Inflammatory macrophage treated with lipopolysaccharide for 4 hours (primary cell): ENCODE measurements at places on chromosomes 6 and 20.

GRCh38 chr20:258963-259362, 1.4 kb downstream of the DEFB132 start:
- DNase-seq: no peak

- DNase-seq: no peak
Measured at GRCh38 chr6:35624341-35625070, 64.2 kb downstream of the FKBP5 start.

DNA sequence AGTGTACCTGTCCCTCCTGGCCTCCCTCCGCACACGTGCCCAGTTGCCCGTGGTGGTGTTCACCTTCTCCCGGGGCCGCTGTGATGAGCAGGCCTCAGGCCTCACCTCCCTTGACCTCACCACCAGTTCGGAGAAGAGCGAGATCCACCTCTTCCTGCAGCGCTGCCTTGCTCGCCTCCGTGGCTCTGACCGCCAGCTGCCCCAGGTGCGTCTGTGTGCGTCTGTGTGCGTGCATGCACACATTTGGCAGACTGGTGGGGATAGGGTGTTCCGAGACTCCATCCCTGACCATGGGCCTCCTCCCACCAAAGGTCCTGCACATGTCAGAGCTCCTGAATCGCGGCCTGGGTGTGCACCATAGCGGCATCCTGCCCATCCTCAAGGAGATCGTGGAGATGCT, 4.9 kb downstream of the SKIC2 start:
- DNase-seq: no peak

DNA sequence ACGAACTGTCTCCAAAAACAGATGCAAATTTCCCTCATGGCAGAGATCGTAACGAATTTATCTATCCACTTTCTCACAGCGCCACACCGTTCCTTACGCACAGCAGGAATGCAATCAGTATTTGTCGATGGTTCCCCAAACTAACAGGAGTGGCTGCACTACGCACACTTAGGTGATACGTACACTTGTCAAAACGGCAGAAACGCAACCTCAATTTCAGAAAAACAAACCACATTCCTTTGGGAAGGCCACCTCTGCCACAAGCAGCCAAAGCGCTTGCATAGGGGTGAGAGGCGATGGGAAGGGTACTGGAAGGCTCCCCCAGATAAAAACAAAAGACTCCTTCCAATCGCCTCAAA, 638 bp downstream of the MDN1 start:
- DNase-seq: peak; percentile 41

- DNase-seq: peak; percentile 92
Measured at GRCh38 chr6:26158581-26159356, 71.5 kb downstream of the HFE start.

- no peak for DNase-seq
Measured at GRCh38 chr6:48986845-48987244, 476.2 kb downstream of the MMUT start.

DNA sequence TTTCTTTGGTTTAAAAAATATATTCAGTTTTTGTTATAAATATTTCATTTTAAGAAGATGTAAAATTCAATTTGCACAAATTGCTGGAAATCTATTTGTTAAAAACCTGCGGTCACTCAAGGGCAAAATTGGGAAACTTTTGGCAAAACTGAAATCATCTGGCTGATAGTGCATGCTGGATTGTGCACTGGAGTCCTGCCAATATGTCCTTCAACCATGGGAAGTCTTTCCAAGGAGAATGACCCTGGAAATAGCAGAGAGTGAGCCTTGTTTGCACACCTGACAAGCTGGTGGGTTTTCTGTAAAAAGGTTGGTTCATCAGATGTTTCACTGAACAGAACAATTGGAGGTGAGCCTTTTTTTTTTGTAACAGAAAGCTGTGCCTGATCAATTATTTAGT, 413.5 kb downstream of the BTBD3 start:
- DNase-seq: no peak

GRCh38 chr6:108251252-108251651, 9.6 kb downstream of the SNX3 start:
- DNase-seq: no peak

- DNase-seq: peak; percentile 35
Measured at GRCh38 chr6:31357886-31358285, 907 bp upstream of the HLA-B start.

- DNase-seq: no peak
Measured at GRCh38 chr6:157294654-157295053, 28.7 kb downstream of the TMEM242 start.

GRCh38 chr6:167898673-167899311, 72.1 kb downstream of the AFDN start:
- DNase-seq: peak; percentile 48

DNA sequence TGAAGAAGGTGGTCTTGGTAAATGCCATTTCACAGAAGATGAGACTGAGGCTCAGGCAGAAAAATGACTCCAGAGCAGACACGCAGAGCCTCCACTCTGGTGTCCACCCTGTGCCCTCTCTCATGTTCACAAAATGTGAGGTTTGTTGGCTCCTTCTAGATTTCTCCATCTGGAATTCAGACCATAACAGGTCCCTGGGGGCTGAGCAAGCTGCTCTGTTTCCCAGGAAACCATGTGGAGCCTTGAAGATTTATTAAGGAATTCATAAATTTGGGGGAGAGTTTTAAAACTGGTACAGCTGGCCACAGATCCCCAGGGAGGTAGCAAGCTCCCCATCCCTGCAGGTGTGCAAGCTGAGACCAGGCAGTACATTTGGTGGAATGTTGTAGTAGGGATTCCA, 38.8 kb upstream of the SIRPA start:
- DNase-seq: no peak

GRCh38 chr6:43967719-43968091, 159.5 kb downstream of the MRPL14 start:
- DNase-seq: no peak

DNA sequence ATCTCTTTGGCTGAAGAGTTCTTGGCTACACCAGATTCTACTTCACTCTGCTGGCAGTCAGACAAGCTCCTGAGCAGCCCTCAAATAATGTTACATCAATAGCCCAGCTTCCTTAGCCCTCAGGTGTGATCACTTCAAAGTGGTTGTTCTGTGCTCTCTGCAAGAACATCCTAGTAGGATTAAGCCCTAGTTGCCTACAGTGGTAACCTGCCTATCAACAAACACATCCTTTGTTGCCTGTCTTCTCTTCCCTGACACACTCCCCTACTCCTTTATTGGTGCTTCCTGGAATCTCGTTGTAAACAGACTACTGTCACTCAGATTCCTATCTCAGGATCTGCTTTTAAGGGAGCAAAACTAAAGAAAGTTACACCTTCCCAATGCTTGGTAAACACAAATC, 45.1 kb upstream of the TASP1 start:
- no peak for DNase-seq

DNA sequence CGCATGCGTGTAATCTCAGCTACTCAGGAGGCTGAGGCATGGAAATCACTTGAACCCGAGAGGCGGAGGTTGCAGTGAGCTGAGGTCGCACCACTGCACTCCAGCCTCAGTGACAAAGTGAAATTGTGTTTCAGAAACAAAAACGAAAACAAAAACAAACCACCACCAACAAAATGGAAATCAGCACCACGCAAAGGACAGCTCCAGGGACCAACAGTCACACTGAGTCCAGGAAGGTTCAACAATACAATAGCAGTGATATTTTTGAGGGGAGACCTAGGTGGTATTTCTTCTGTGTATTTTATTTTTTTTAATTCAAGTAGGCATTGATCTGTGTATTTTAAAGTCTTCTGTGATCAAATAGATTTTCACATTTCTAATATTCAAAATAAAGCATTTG, 9.8 kb downstream of the HLA-F start:
- no peak for DNase-seq

DNA sequence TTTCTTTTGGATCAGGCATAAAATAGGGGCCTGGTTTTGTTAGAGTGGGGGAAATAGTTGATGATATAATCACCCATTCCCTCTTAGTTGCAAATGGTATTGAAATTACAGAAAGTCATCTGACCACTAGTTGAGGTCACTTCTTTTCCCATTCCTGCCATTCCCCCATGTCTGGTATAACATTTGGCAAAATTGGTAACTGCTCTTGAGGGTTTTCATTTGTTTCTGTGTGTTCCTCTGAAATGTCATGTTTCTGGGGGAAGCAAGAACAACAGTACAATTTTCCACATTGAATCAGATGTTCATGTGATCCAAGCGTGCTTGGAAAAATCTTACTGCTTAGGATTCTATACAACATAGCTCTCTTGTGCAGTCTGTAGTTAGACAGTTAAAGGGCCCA, 7.3 kb downstream of the AIG1 start:
- no peak for DNase-seq

GRCh38 chr20:24899153-24899552, 49.9 kb upstream of the CST7 start:
- no peak for DNase-seq

GRCh38 chr6:119129968-119130484, 51.6 kb upstream of the FAM184A start:
- DNase-seq: no peak

DNA sequence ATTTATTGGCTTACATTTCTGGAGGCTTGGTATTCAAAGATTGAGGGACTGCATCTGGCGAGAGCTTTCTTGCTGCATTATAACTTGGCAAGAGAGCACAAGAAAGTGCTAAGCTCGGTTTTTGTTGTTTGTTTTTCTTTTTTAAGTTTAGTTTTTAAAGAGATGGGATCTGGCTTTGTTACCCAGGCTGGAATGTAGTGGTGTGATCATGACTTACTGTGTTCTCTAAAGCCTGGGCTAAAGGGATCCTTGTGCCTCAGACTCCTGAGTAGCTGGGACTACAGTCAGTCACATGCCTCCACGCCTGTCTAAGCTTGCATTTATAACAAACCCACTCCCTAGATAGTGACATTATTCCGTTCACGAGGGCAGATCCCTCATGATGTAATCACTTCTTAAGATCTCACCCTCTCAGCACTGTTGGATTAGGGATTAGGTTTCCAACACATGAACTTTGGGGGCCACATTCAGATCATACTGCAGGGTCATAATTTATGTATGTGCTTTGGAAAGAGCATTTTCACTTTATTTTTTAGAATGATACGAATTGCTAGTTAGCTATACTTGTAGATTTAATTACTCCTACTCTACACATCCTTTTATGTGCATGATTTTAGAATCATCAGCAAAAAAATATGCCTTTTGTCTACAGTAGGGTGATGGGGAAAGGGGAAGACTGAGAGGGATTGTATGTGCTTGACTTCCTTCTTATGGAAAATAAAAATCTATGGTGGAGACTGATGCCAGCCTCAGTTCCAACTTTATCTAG, 167.8 kb downstream of the JARID2 start:
- no peak for DNase-seq

- peak; percentile 11 for DNase-seq
Measured at GRCh38 chr6:37538107-37538506, 38.4 kb upstream of the CCDC167 start.

DNA sequence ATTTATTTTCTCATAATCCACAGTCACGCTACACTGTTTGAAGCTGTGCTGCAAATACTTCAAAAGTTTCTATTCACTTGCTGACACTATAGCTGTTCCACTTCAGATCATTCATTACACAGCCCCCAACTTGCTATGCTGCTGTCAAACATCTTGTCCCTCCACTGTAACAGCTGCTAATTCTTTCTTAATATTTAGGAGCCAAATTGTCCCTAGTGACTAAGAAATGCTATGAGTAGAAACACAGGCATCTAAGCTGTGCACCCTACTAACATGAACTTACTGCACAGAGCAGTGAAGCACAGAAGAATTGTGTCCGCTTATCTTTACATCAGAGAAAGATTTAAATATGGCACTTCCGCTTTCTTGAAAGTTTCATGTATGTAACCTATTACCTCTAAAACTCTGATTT, 91.3 kb downstream of the PDE10A start:
- no peak for DNase-seq

DNA sequence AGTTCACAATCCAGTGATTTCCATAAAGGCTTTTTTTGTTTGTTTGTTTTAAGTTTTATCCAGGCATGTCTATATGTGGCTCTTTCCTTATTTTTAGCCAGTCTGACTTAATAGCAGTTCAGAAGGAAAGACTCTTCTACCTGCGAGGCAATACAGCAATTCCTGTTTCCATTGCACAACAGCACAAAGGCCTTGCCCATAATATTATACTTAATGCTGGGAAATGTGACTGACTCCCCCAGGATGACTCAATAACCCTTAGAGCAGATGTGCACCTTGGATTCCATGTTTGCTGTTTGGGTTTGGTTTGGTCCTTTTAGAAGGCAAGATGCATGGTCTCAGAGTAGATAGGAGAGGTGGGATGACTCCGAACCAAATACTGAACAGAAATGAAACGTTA, 184.1 kb downstream of the MTFR2 start:
- DNase-seq: no peak

DNA sequence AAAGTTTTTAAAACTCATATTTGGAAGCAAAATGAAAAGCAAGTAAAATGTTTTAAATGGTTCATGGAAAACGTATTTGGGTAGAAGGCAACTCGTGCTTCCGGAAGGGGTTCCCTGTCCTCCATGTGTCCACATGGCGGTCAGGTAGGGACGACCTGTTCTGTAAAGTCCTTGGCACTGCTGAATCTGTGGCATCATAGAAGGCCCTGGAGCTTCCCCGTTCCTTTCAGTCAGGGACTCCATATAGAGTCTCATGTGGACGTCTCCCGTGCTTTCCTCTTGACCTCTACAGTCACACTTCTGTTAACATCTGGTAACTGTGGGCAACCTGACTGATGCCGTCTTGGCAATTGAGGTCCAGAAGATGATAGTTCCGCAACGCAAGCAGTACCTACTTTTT, 11.4 kb downstream of the DYNLT1 start:
- DNase-seq: no peak

- DNase-seq: no peak
Measured at GRCh38 chr6:133889557-133890403, 867 bp downstream of the TCF21 start.

DNA sequence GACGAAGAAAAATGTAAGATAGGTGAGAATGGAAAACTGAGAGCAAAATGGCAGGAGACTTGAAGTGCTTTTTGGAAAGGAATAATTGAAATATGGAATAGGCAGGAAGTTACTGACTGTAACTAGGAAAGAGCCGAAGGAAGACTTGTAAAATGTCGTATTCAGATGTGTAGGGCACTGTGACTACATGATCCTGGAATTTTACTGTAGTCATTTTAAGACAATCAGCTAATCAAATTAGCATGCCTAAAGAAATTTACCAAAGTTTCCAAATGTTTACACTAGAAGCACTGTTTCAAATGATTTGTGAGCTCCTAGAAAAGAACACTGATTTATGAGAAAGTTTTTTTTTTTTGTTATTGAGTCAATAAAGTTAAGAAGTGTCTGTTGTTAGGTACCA, 21.2 kb upstream of the ADIG start:
- DNase-seq: no peak

DNA sequence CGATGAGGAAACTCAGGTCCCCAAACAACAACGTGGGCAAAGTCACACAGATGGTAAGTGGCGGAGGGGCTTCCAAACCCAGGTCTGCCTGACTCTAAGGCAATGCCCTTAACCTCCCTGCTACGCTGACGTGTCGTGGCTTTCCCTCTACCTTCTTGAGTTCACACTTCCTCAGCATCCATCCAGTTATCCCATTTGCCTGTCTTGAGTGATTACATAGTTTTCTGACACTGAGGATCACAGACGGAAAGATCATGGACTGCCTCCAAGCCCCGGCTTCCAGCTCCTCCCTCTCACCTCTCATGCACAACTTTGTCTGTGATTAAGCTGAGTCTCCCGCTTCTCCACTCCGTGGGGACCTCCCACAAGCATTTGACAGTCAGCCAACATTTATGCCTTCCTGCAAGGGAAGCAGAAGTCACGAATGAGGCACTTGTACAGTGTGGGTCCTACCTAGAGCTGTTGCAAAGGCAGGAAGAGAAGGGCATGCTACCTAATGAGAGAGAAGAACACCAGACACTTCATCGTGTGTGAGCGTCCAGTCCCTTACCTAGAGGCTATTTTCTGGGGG, 33.8 kb downstream of the TBC1D7 start:
- peak; percentile 26 for DNase-seq

- no peak for DNase-seq
Measured at GRCh38 chr6:2193931-2194330, 51.5 kb downstream of the GMDS start.
